ENCODE measurements at places on chromosomes 5 and 9. TPM values are rescaled to one million over a fixed set of nuclear protein-coding genes. Genes with fewer than 3 reads are reported as not detected.

Gene ELP1
- total RNA-seq: 26.1 TPM

Gene PCDHGC3
- total RNA-seq: 19.1 TPM

Gene ADGRD2
- not detected for total RNA-seq

Gene PCDHGA4
- total RNA-seq: 3.3 TPM

Gene KIF27
- 8.8 TPM for total RNA-seq

Gene GDF9
- total RNA-seq: not detected

Gene PCDHAC2
- total RNA-seq: 0.18 TPM

Gene TAF11L10
- not detected for total RNA-seq

Gene TOPORS
- 22.0 TPM for total RNA-seq

Measured in Peyer's patch (tissue), 4 donors.